ENCODE measurements at places on chromosomes 3 and 15. TPM values are rescaled to one million over a fixed set of nuclear protein-coding genes. Genes with fewer than 3 reads are reported as not detected.

DNA sequence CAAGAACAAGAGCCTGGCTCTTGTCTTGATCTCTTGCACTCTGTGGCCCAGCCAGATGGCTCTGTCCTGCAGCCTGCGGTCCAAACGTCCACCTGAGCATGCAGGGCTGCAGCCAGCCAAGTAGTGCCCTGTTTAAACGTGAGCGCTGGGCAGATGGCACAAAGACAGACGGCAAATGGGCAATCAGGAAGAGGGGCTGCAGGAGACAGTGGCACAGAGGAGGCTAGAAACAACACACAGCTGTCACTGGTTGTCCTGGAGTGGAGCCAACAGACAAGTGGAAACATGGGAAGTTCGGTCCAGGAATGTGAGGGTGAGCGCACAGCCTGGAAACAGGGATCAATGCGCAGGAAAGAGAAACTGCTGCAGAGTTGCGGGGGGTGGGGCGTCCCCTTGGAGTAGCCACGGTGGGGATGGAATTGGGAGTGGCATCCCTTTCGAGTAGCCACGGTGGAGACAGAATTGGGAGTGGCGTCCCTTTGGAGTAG is 10.7 kb upstream of the ZXDC start:
- no peak overlapping the region for H3K27ac ChIP-seq
- no peak for DNase-seq
- H3K4me3 ChIP-seq: no peak overlapping the region
- H3K36me3 ChIP-seq: no peaks in the 10 kb centered on the region

Gene SAMMSON
- not detected for polyA plus RNA-seq

Gene OXTR
- 0.97 TPM for polyA plus RNA-seq

GRCh38 chr3:147572970-147573340 is 163.8 kb downstream of the ZIC1 start:
- H3K27ac ChIP-seq: no peak overlapping the region
- no peaks in the 10 kb centered on the region for H3K27me3 ChIP-seq
- H3K4me1 ChIP-seq: no peaks in the 10 kb centered on the region
- H3K4me3 ChIP-seq: no peak overlapping the region

- H3K27me3 ChIP-seq: peaks cover 51% of the 10 kb centered on the region
- no peak for DNase-seq
- no peak overlapping the region for H3K4me3 ChIP-seq
- H3K36me3 ChIP-seq: no peaks in the 10 kb centered on the region
- H3K27ac ChIP-seq: no peak overlapping the region
Measured at GRCh38 chr15:40287505-40287904, 4.6 kb upstream of the ANKRD63 start.

DNA sequence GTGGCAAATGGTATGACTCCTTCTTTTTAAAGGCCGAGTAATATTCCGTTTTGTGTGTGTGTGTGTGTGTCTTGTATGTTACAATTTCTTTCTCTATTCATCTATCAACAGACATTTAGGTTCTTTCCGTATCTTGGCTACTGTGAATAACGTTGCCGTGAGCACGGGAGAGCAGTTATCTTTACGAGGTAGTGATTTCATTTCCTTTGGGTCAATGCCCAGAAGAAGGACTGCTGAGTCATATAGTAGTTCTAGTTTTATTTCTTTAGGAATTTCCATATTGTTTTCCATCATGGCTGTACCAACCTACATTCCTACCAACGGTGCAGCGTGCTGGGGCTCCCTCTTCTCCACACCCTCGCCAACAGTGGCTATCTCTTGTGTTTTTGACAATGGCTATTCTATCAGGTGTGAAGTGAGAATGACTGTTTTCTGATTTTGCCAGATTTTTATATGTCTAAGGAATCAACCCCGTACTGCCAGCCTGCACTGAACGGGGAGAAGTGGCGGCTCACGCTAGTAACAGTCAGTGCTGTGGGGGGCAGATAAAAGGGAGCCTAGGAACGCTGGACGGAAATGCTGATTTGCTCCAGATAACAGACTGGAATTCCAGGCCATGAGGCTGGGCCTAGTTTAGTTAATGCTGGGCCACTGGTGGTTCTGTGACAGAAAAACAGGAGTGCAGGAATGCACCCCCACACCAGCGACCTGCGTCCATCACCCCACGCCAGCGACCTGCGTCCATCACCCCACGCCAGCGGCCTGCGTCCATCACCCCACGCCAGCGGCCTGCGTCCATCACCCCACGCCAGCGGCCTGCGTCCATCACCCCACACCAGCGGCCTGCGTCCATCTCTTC is 168.1 kb downstream of the XXYLT1 start:
- H3K4me3 ChIP-seq: no peak overlapping the region
- H3K27me3 ChIP-seq: no peaks in the 10 kb centered on the region
- peak overlapping the region; percentile 72 for H3K27ac ChIP-seq
- no peaks in the 10 kb centered on the region for H3K36me3 ChIP-seq

- H3K27ac ChIP-seq: peak overlapping the region; percentile 39
- H3K4me3 ChIP-seq: no peak overlapping the region
- no peaks in the 10 kb centered on the region for H3K36me3 ChIP-seq
- no peak for DNase-seq
Measured at GRCh38 chr3:177781686-177782161, 584.4 kb upstream of the TBL1XR1 start.

DNA sequence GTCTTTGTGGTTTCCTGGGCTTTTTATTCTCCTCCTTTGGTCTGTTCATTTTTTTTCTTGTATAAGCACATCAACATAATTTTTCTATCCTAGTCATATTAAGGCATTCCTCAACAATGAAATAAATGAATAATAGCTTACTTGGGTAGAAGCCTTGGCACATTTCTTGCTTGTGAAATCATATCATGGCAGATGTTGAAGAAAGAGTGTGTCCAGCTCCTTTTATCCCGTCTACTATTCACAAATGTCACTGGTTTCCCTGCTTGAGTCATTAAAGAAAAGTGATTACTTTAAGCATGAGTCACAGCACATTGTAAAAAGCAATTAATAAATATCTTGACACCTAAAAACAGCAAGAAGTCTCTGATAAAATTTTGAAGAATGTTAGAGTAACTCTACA is 42.1 kb downstream of the MINAR1 start:
- DNase-seq: no peak
- no peaks in the 10 kb centered on the region for H3K27me3 ChIP-seq
- H3K27ac ChIP-seq: no peak overlapping the region
- no peaks in the 10 kb centered on the region for H3K36me3 ChIP-seq
- H3K4me3 ChIP-seq: no peak overlapping the region
- no peaks in the 10 kb centered on the region for H3K4me1 ChIP-seq

Gene MESP1
- 2.7 TPM for polyA plus RNA-seq

GRCh38 chr3:118001380-118001779 is 1033.3 kb downstream of the IGSF11 start:
- no peak overlapping the region for H3K27ac ChIP-seq
- no peaks in the 10 kb centered on the region for H3K36me3 ChIP-seq
- H3K4me3 ChIP-seq: no peak overlapping the region
- no peaks in the 10 kb centered on the region for H3K27me3 ChIP-seq
- no peak for DNase-seq

Gene ROBO1
- polyA plus RNA-seq: 13.6 TPM

Gene FBXL2
- 18.7 TPM for polyA plus RNA-seq

DNA sequence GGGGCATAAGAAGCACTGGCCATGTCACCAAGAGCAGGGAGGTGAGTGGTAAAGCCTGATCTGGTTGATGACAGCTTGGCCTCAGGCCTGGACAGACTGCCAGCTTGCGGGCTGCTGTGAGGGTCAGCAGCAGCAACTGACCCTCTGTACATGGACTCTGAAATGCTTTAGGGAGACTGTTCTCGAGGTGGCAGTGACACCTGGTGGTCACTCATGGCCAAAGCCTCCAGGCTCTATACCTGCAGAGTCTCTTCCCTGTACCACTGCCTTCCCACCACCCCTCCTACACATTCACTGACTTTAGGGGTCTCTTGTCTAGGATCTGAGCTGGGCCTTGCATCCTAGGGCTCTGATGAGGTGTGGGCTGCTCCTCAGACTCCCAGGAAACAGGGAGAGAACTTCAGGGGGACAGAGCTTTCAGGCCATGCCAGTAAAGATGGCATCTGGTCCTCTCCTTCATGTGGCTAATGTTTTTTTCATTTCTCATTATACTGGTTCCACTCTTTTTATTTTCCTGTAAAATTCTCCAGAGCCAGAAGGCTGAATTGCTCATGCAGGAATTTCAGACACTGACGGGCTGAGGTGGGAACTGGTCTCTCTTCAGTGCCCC is 17.2 kb upstream of the TIMP4 start:
- peak; percentile 73 for DNase-seq
- H3K27me3 ChIP-seq: no peaks in the 10 kb centered on the region
- H3K4me1 ChIP-seq: no peaks in the 10 kb centered on the region
- no peak overlapping the region for H3K27ac ChIP-seq
- H3K4me3 ChIP-seq: no peak overlapping the region

DNA sequence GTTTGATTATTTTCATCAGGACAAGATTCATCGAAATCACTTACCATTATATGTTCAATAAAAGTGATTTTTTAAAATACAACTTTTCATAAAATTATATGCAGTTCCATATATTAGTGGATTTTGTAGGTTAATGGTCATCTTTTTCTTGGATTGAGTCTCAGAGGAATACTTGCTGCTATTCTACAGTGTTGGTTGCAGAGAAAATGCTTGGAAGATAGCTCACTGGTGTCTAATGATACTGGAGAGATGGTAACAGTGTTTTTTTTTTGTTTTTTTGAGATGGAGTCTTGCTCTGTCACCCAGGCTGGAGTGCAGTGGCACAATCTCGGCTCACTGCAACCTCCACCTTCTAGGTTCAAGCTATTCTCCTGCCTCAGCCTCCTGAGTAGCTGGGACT is 143.3 kb downstream of the TCF12 start:
- no peaks in the 10 kb centered on the region for H3K4me1 ChIP-seq
- H3K27me3 ChIP-seq: no peaks in the 10 kb centered on the region
- no peak for DNase-seq
- H3K27ac ChIP-seq: no peak overlapping the region
- H3K4me3 ChIP-seq: no peak overlapping the region

Gene DUOX1
- polyA plus RNA-seq: 4.3 TPM

GRCh38 chr15:86973284-86973844 is 893.7 kb downstream of the AGBL1 start:
- no peaks in the 10 kb centered on the region for H3K36me3 ChIP-seq
- H3K4me3 ChIP-seq: no peak overlapping the region
- H3K4me1 ChIP-seq: no peaks in the 10 kb centered on the region

DNA sequence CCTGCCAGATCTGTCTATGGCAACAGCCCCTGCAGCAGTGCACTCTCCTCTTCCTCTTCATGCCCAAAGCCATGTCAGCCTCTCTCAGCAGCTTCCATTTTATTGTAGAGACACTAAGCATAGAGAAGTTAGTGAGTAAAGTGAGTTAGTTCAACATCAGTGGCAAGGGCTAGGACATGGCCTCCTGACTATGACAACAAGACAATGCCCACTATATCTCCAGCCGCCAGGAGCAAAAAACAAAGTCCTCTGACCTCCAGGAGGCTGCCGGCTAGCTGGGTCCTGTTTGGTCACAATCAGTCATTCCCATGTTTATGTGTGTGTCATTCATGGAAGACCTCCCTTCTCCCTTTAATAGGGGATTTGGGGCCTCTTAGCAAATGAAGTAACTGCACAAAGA is 14.9 kb downstream of the NR1I2 start:
- H3K4me3 ChIP-seq: no peak overlapping the region
- H3K27me3 ChIP-seq: no peaks in the 10 kb centered on the region
- H3K4me1 ChIP-seq: peaks cover 22% of the 10 kb centered on the region
- DNase-seq: no peak
- no peaks in the 10 kb centered on the region for H3K36me3 ChIP-seq
- H3K27ac ChIP-seq: peak overlapping the region; percentile 85

Gene ZSCAN2
- 11.2 TPM for polyA plus RNA-seq

Gene BTLA
- not detected for polyA plus RNA-seq

DNA sequence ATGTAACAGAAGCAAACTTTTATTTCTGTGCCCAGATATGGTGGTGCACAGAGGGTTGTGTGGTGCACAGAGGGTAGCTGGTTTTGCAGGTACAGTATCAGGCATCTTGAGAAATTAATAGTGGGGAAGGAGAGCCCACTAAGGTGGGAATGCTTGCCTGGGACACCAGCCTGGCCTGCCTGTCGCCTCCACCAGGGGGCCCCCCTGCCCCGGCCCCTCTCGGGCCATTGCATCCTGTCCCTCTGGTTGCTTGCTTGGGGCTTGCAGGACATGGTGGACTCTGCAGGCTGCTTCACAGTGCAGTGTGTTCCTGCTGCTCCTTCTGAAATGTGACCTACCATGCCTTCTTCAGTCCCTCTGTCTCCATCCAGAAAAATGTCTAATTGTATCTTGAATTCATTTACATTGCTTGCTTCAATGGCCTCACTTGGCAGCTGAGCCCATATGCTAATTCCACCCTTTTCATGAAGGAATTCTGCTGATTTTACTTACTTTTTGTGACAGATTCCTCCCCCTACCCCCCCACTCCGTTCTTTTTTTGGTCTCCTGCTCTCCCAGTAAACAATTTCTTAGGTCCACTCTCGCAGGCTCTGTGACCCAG is 73.6 kb downstream of the EEFSEC start:
- H3K36me3 ChIP-seq: no peaks in the 10 kb centered on the region
- H3K4me1 ChIP-seq: peaks cover 8% of the 10 kb centered on the region
- no peak overlapping the region for H3K4me3 ChIP-seq
- H3K27ac ChIP-seq: no peak overlapping the region

- H3K27me3 ChIP-seq: no peaks in the 10 kb centered on the region
- no peak for DNase-seq
- no peaks in the 10 kb centered on the region for H3K4me1 ChIP-seq
- H3K4me3 ChIP-seq: no peak overlapping the region
Measured at GRCh38 chr15:40702077-40702476, 7.1 kb downstream of the RAD51 start.

GRCh38 chr15:66071160-66071920 is 182.2 kb downstream of the MEGF11 start:
- no peak overlapping the region for H3K4me3 ChIP-seq
- no peaks in the 10 kb centered on the region for H3K36me3 ChIP-seq
- DNase-seq: no peak
- no peaks in the 10 kb centered on the region for H3K27me3 ChIP-seq
- H3K27ac ChIP-seq: no peak overlapping the region

DNA sequence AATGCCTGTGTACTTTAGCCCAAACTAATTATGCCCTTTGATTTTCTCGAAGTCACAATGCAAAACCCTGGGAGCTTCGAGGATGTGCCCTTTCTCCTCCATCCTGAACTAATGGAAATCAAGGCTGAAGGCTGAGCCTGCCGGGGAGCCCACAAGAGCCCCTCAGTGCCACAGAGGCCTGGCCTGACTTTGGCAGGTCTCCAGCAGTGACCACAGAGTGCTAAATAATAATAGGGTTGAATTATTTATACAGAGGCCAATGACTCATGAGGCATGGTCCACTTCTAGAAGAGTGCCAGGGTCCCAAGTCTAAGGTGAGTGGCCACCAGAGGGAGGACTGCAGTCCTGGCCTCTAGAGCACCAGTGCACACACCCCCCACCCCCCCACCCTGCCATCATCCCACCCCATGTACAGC is 19.1 kb upstream of the GLCE start:
- no peaks in the 10 kb centered on the region for H3K36me3 ChIP-seq
- peaks cover 17% of the 10 kb centered on the region for H3K4me1 ChIP-seq
- peaks cover 4% of the 10 kb centered on the region for H3K27me3 ChIP-seq
- DNase-seq: peak; percentile 46
- H3K4me3 ChIP-seq: no peak overlapping the region

Gene FOXB1
- 0.32 TPM for polyA plus RNA-seq

Measured in hepatocyte (in vitro differentiated cells).